Adipose tissue (tissue), 3 donors: ENCODE measurements at places on chromosomes 4 and X. TPM values are rescaled to one million over a fixed set of nuclear protein-coding genes. Genes with fewer than 3 reads are reported as not detected.

Gene SOX3
- polyA plus RNA-seq: not detected

Gene NCAPG
- polyA plus RNA-seq: 0.10 TPM

Gene FTSJ1
- polyA plus RNA-seq: 22.3 TPM

Gene TCEAL2
- 1.7 TPM for polyA plus RNA-seq

Gene PRR32
- polyA plus RNA-seq: not detected

Gene SSX4B
- not detected for polyA plus RNA-seq

Gene ZMAT1
- 6.3 TPM for polyA plus RNA-seq
